Activated effector memory CD4-positive, alpha-beta T cell treated with anti-CD3 and anti-CD28 coated beads, Interleukin-2, amount 50 U/mL, for 16 hours (primary cell): ENCODE measurements at places on chromosomes 1 and 21.

- no peak for DNase-seq
Observed at GRCh38 chr1:62358665-62359373, 39.6 kb upstream of the KANK4 start.

- DNase-seq: peak; percentile 59
Observed at GRCh38 chr1:155941845-155942531, 550 bp downstream of the RXFP4 start.

DNA sequence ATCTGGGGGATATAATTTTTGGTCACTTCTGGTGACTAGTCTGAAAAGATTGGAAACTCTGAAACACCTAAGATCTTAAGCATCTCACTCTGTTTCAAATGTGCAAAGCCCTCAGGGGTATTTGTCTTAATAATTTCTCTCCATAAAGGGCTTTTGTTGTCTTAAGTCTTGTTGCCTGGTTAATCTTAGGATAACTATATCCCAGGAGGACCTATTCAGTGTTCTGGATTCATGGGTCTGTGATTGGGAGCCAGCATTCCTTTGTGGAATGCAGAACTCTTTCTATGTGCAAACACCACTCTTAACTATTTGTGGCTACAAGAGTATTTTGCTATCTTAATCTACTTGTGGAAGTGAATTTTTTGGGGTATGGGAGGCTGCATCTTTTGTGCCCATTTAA is 1573.0 kb upstream of the PRMT6 start:
- no peak for DNase-seq

GRCh38 chr1:154802982-154803920 is 66.8 kb downstream of the KCNN3 start:
- no peak for DNase-seq
